ENCODE measurements at places on chromosomes 2 and 18. TPM values are rescaled to one million over a fixed set of nuclear protein-coding genes. Genes with fewer than 3 reads are reported as not detected.

CHPF gene
- 93.1 TPM for total RNA-seq

PRSS56 gene
- total RNA-seq, result not detected

MAL gene
- total RNA-seq, result not detected

NPAS2 gene
- total RNA-seq, result 14.6 TPM

RTP5 gene
- not detected for total RNA-seq

RAMP1 gene
- total RNA-seq, result 4.3 TPM

HTR2B gene
- not detected for total RNA-seq

IL36G gene
- 0.32 TPM for total RNA-seq

C2orf68 gene
- total RNA-seq, result 13.5 TPM

SP5 gene
- not detected for total RNA-seq

DQX1 gene
- total RNA-seq, result 2.5 TPM

KIAA2012 gene
- not detected for total RNA-seq

SNORC gene
- 0.65 TPM for total RNA-seq

ANKRD30BL gene
- total RNA-seq, result not detected

KCNS3 gene
- 5.1 TPM for total RNA-seq

TCF23 gene
- total RNA-seq, result 0.03 TPM

FOXD4L1 gene
- 0.03 TPM for total RNA-seq

MEIS1 gene
- 9.0 TPM for total RNA-seq
